Heart right ventricle (tissue), 16 donors: ENCODE measurements at places on chromosomes 11 and 22. TPM values are rescaled to one million over a fixed set of nuclear protein-coding genes. Genes with fewer than 3 reads are reported as not detected.

Gene CALCA
- total RNA-seq, result not detected

- no peak overlapping the region for H3K4me3 ChIP-seq
- H3K4me1 ChIP-seq, result peaks cover 5% of the 10 kb centered on the region
- no peak overlapping the region for H3K27ac ChIP-seq
- no peaks in the 10 kb centered on the region for H3K27me3 ChIP-seq
- peaks cover 57% of the 10 kb centered on the region for H3K36me3 ChIP-seq
Measured at GRCh38 chr11:102368472-102368871, 21.5 kb downstream of the BIRC2 start.

Gene OR51I2
- not detected for total RNA-seq

Gene ANGPTL5
- total RNA-seq, result 0.62 TPM

Gene ACR
- total RNA-seq, result 0.59 TPM

GRCh38 chr11:23957314-23957713, 539.5 kb upstream of the LUZP2 start:
- H3K27me3 ChIP-seq, result no peaks in the 10 kb centered on the region
- H3K4me1 ChIP-seq, result no peaks in the 10 kb centered on the region
- H3K36me3 ChIP-seq, result no peaks in the 10 kb centered on the region
- no peak overlapping the region for H3K4me3 ChIP-seq
- no peak overlapping the region for H3K27ac ChIP-seq

DNA sequence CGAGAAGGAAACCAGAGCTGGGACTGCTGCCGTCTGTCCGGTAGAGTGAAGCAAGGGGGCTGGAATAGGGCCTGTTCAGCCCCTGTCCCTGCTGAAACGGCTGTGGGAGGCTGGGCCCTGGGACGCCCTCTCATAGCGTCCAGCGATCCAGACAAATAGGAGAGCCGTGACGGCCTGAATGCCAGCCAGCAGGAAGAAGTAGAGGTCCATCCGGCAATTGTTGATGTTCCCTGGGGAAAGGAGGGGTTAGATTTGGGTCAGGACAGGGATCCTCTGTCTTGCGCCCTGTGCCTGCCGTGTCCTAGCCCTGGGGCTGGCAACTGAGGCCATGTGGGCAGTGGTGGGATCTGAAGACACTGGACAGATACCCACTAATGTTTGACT, 12.9 kb downstream of the TMEM132A start:
- peaks cover 6% of the 10 kb centered on the region for H3K36me3 ChIP-seq
- peak overlapping the region; percentile 72 for H3K27ac ChIP-seq
- H3K4me1 ChIP-seq, result peaks cover 16% of the 10 kb centered on the region
- H3K27me3 ChIP-seq, result no peaks in the 10 kb centered on the region

DNA sequence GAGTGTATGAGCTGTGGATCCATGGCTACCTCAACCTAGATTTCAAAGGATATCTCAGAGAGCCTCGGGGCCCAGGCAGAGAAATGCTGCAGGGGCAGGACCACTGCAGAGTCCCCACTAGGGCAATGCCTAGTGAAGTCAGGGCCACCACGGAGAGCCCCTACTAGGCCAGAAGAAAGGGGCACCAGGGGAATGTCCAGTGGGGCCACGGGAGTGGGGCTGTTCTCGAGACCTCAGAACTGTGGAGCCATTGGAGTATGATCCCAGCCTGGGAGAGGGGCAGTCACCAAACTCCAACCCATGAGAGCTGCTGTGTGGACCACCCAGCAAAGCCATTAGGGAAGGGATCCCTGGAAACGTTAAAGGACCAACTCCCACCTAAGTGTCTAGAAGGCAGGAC, 24.5 kb downstream of the RTL6 start:
- no peak overlapping the region for H3K27ac ChIP-seq
- no peak overlapping the region for H3K4me3 ChIP-seq

DNA sequence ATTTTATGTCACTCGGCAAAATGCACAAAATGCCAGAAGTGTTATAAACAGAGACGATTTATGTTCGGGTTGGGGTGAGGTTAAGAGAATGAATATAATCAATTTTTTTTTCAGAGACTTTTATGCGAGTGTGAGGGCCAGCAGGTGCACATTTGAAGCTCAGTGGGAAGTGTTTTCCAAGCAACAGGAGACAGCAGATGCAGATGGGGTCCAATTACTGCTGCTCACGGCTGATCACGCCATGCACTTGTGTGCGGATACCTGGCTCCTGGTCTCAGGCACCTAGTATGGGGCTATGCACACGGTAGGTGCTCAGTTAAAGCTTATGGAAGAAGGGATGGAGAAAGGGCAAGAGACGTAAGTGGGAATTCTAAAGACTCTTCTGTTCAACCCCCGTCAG, 249.1 kb downstream of the MIAT start:
- no peaks in the 10 kb centered on the region for H3K36me3 ChIP-seq
- no peak overlapping the region for H3K27ac ChIP-seq
- DNase-seq, result no peak
- H3K4me3 ChIP-seq, result no peak overlapping the region

DNA sequence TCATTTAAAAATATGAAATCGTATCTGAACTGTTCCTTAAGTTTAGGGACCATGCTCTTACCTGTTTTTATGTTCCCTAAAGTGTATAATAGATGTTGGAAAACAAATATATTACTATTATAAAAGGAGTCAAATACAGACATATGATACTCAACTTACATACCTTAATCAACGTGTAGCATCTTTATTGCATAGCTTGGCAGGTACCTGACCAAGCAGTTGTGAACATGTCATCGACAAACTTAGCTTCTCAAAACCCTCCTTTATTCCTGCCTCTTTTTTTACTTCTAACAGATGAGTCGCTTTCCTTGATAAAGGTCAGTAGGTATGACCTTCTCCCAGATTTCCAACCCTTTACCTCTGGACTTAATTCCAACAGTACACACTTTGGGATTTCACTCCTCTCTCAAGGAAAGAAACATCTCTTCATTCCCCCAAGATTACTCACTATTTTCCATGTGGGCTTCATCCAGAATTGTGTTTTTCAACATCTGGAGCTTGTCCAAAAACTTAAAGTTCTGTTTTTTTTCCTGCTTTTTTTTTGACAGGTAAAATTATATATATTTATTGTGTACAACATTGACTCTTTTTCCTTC, 11.9 kb downstream of the HIPK3 start:
- DNase-seq, result no peak
- H3K4me1 ChIP-seq, result peaks cover 90% of the 10 kb centered on the region
- H3K27ac ChIP-seq, result peak overlapping the region; percentile 2
- H3K36me3 ChIP-seq, result no peaks in the 10 kb centered on the region
- no peak overlapping the region for H3K4me3 ChIP-seq

Gene OR10A2
- not detected for total RNA-seq

Gene NPAS4
- not detected for total RNA-seq

DNA sequence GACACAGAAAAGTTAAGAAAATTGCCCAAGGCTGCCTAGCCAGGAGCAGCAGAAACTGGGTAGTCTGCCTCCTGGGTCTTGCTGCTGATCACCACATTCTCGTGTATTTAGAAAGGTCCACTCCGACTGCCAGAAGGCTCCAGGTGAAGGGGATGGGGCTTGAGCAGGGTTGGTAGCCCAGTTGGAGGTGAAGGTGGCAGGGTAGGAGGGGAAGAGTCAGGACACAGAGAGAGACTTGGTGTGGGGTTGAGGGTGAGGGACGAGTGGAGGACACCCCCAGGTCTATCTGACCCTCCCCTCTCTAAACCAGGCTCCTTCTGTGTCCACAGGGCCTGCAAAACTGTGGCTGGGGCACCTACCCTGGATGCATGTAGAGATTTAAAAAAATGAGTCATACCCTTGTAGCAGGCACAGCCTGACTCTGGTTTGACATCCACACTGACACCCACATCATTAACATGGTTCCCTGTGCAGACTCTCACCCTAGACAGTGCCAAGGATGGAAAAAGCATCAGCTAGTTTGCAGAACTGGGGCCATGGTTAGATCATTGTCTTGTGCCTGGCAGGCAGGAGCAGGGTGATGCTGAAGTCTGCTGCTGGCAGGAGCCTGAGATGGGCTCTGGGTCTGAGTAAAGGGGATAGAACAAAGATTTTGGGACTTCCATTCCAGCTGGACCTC, 273.2 kb downstream of the TENM4 start:
- H3K27me3 ChIP-seq, result no peaks in the 10 kb centered on the region
- no peaks in the 10 kb centered on the region for H3K4me1 ChIP-seq
- H3K27ac ChIP-seq, result no peak overlapping the region
- no peak for DNase-seq
- no peak overlapping the region for H3K4me3 ChIP-seq

Gene SNX32
- total RNA-seq, result not detected

DNA sequence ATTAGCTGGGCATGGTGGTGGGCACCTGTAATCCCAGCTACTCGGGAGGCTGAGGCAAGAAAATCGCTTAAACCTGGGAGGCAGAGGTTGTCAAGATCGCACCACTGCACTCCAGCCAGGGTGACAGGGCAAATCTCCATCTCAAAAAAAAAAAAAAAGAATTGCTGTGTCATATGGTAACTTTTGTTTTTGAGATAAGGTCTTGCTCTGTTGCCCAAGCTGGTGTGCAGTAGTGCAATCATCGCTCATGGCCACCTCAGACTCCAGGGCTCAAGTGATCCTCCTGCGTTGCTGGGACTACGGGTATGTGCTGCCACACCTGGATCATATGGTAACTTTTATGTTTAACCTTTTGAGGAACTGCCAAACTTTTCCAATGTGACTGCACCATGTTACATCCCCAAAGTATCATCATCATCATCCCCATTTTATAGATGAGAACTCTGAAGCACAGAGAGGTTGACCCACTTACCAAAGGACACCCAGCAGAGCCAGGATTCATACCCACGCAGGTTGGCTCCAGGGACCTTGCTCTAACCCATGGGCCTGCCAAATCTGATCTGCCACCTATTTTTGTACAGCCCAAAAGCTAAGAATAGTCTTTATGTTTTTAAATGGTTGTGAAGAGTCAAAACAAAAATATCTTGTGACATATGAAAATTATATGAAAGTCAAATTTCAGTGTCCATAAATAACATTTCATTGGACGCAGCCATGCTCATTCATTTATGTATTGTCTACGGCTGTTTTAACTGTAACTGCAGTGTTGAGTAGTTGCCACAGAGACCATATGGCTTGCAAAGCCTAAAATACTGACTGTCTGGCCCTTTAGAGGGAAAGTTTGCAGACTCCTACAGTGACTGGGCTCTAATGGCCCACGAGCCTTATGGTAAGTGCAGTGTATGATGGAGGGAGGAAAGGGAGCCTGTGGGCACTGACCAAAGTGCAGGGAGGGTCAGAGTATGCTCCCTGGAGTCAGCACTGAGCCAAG, 45.3 kb downstream of the GDPD5 start:
- no peak overlapping the region for H3K4me3 ChIP-seq
- peaks cover 44% of the 10 kb centered on the region for H3K4me1 ChIP-seq
- H3K27ac ChIP-seq, result no peak overlapping the region

Gene KRTAP5-9
- not detected for total RNA-seq
